ENCODE measurements at places on chromosomes 6 and 20. TPM values are rescaled to one million over a fixed set of nuclear protein-coding genes. Genes with fewer than 3 reads are reported as not detected.

BPI gene
- not detected for total RNA-seq

INSM1 gene
- total RNA-seq = not detected

GNAS-AS1 gene
- 1.1 TPM for total RNA-seq

DNA sequence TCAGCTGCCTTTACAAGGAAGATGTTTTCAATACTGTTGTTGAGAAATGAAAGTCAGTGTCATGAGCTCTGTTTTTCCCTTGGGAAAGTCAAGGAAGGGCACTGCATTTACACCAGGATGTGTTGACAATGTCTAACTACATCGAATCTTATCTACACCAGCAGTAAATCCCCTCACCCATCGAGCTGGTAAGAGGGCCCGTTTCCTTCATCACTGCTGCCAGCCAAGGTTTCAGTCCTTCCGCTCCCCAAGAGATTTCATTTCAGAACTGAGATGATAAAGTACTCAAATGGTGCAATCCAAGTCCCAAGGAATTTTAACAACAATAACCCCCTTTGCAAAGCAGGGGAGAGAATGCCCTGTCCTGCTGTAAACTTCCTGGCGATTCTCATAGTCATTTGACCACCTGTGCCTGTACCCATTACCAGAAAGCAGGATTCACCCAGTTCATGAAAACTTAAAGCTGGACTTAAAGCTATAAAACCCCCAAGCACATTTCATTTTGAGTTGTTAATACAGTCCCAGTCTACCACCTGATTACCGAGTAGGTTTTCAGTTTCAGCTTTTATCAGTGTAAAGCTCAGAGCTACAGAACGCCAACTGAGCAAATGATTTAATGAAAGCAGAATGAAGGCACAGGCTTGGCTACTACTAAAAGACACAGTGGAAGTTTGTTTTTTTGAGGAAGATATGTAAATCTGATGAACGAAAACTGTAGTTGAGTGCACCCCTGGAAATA is 122.5 kb upstream of the TAB2 start:
- no peak for DNase-seq

GRCh38 chr6:123875784-123876183 is 72.1 kb downstream of the NKAIN2 start:
- DNase-seq = no peak

FOXC1 gene
- 4.9 TPM for total RNA-seq

AHI1 gene
- total RNA-seq = 33.4 TPM

METTL24 gene
- total RNA-seq = 3.7 TPM

- no peak for DNase-seq
Observed at GRCh38 chr20:47809161-47809960, 24.1 kb upstream of the SULF2 start.

DNA sequence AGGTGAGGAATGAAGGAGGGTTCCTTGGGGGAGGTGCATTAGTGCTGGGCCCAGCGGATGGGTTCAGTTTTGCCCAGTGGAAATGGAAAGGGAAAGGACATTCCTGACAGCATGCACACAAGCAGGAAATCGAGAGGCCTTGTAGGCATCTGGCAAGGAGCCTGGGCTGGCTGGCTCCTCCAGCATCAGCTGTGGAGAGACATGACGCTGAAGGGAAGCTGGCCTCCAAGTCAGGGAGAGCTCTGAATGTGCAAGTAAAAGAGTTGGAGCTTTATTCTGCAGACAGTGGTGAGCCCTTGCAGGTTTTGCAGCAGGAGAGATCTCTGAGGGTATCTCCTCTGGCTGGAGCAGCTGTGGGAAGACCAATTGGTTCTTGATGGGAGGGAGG is 154.3 kb downstream of the MRPL14 start:
- DNase-seq = peak; percentile 85

- DNase-seq = no peak
Observed at GRCh38 chr6:123804014-123804786, 535 bp downstream of the NKAIN2 start.

DNA sequence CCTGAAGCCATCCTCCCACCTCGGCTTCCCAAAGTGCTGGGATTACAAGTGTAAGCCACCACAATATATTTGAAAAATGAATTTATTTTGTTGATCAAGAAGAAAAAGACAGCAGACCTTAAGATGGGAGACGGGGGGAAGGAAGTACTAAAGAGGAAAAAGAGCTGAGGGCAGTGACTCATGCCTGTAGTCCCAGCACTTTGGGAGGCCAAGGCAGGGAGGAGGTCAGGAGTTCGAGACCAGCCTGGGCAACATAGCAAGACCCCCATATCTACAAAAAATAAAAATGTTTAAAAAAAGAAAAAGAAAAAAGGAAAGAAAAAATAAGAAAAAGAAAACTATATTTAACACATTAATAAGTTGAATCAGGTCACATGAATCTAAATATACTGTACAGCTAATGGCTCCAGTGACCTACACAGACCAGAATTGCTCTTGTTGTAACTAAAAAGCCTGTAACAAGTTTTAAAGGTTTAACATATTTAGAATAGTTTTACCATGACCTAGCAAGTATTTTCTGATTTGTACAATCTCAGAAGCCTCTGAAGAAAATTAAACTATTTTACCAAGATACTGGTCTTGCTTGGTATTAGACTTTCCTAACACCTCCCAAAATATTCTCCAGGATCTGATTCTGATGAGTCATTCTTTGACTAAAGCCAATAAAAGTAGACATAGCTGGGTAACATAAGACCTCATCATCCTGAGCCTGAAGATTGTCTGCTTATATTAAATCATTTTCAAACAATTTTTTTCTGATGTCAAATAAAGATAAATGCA is 4.3 kb upstream of the AKIRIN2 start:
- no peak for DNase-seq

DNA sequence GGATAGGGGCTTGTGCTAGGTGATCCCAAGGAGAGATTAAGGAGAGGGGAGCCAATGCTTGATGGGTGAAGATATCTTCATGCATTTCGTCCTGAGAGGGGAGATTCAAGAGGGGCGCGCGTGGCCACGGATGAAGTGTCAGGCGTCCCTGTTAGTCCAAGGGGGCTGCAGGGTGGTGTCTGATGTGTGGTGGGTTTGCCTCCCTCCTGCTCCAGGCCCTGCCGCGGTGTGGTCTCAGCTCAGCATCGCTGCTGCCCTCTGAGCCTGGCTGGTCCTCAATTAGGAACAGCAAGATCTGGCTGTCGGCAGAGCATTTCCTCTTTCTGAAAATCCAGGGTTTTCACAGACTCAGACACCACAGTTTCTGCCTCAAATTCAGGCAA is 318.0 kb downstream of the THBS2 start:
- no peak for DNase-seq

GRCh38 chr20:4838526-4838925 is 116.8 kb downstream of the PRND start:
- no peak for DNase-seq

GRCh38 chr6:128883906-128884305 is 968 bp downstream of the LAMA2 start:
- DNase-seq = no peak

FAM217A gene
- not detected for total RNA-seq

- no peak for DNase-seq
Observed at GRCh38 chr6:157403686-157404051, 22.7 kb downstream of the ZDHHC14 start.

HCRTR2 gene
- not detected for total RNA-seq

DNA sequence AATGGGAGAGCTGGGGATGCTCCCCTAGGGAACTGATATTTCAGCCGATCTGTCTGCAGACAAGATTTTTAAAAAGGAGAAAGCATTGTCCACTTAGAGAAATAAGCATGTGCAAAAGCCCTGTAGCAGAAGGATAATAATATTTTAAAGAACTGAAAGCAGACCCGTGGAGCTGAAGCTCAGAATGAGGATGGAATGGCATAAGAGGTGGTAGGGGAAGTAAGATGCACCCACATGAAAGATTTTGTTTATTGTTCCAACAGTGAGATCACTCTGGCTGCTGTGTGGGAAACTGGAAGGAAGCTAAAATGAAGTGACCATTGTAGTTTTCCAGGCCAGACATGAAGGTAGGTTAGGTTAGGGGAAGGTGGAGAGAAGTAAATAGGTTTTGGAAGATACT is 266.4 kb upstream of the PRDM1 start:
- no peak for DNase-seq

DNA sequence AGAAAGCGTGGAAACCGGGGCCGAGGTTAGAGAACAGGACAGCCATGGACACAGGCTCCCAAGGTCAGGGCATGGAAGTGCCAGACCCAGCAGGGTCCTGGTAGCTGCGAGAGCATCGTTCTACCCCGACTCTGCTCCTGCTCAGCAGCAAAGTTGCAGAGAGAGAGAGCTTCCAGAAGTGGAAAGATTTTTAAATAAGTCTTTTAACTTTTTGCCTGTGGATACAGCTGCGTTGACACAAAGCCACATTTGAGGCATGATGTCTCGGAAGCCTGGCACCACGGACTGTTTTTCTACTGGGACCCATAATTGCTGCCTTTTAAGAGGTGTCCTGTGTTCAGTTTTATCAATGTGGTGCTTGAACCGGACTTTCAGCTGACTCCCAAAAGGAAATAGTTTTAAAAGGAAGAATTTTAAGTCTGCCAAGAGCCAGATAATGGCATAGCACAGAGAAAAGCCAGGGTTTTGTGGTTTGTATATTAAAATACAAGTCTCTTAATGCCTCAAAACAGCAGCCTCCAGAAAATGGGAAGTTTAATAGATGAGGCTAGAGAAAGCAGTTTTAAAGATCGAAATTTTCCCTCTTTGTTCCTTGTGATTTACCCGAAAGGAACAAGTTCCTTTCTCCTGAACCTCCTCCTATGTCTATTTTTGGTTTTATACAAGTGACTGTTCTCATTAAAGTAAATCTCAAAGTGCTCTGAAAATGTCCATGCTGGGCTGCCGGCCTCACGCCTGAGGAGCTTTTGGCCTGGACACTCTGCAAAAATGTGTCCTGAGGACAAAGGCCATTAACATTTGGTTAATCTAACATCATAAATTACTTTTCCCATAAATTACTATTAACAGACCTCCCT is 91.5 kb downstream of the RIN2 start:
- no peak for DNase-seq

DNA sequence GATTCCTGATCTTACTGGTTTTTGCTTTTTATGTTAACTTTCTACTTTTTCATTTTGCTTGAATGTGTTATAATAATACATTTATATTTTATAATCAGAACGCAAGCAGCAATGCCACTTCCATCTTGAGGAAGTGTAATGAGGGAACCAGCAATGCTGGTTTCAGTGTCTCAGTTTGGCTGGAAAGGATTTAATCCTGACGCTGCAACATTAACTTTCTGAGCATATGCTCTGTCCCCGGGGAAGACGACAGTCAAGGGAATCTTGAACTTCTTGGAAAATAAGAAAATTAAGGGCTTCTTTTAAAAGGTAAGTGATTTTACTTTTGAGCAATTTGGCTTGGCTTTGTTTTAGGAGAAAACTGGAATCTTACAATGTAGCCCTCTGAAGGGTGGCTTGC is 205.5 kb upstream of the AGPAT4 start:
- no peak for DNase-seq

SLC24A3 gene
- 13.1 TPM for total RNA-seq

DNA sequence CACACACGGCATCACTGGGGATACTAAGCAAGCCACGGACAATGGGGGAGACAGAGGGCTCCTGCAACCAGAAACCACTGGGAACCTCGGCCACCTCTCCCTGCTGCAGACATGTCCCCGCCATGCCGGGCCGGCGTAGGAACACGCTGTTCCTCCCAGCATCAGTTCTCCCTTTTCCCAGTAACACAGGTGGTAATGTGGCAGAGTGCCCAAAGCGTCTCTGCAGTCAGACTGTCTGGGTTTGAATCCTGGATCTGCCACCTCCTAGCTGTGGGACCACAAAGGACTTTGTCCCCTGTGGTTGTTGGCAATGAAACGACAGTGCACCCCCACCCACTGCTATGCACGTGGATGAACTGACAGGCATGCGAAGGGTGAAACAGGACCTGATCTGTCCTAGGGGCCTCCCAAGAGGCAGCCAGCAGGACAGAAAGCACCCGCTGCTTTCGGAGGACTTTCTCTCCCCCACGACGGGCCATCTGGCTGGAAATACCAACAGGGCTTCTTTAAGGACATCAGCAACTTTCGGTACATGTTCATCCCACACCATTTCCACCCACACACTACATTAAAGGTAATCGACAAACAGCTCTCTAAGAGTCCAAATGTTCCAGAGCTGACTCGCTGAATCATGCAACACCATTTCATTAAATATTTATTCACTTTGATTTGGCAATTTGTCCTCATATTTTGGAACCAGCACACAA is 74.1 kb downstream of the SULF2 start:
- DNase-seq = no peak

- no peak for DNase-seq
Observed at GRCh38 chr6:38432479-38432878, 207.2 kb downstream of the BTBD9 start.

DNA sequence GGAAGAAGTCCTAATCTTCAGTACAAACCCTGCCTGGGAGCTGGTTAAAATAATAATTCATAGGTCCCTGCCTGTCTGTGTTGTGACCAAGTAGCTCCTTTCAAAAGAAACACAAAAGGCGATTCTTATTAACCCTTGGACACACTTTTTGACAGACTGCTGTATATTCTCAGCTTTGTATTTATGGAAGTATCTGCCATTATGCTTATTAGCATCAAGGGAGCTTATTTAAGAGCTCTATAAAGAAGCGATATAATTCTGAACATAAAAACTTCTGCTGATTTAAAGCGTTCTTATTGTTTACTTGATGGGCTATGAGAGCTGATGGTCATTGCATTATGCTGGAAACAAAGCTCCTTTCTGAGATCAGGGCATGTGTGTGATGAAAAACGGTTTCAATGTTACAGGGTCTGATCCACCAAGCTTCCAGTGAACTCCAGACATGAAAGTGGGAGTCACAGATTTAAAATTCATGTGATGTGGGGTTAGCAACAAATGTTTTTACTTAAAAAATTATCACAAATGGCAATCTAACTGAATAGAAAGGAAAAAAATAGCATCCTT is 181.8 kb upstream of the PDE10A start:
- no peak for DNase-seq

DNA sequence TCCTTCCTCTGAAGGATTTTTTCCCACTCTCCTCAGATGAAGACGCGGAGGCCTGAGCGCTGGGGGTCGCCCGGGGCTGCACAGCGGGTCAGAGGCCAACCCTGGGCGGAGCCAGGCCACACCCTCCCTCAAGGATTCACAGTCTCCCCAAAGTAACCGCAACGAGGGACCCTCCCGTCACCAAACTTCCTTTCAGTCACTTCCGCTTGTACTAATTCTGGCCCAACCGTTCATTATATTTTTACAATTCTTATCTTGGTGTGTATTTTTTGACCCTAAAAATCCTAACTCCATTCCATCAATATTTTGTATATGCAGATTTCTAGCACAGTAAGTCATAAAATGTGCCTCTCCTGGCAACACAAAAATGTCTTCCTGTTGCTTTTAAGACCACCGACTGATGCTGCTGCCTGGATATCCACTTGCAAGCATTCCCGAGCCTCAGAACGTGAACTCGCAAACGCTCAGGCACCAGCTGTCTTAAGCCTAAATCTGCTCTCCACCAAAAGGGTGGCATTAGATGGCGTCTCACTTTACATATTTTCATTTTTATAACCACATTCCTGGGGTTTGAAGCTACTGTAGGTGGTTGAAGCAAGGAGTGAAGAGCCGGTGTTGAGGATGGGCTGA is 128.0 kb downstream of the DLL1 start:
- no peak for DNase-seq

- DNase-seq = no peak
Observed at GRCh38 chr20:47266847-47267515, 89.5 kb downstream of the ZMYND8 start.

GRCh38 chr6:3186974-3187382 is 29.6 kb upstream of the TUBB2A start:
- no peak for DNase-seq

Data from upper lobe of right lung (tissue), 1 donor.